ENCODE measurements at places on chromosomes 2 and 18.

DNA sequence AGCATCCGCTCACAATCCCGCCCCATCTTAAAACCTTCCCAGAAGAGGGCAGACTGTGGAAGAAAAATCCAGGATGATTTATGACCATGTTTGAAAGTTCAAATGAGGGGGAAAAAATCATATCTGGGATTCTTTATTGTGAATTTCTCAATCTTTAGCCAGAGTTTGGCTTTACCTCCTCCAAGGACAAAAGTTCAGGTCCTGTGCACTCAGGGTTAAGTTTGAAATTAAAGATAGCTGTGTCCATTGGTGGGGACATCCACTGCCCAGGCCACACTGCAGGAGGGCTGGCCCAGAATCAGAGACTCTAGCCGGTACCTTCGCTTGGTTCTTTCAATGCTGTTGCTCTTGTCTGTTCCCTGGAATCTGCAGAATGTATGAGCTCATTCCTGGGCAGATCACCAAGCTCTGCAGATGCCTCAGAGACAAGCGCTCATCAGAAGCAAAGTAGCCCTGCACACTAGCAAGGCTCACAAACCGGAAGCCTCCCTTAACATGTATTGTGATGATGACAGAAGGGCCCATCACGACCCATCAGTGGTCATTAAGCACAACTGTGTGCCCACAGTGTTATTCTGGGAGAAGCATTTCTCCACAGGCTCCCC lies 375.3 kb upstream of the KLHL29 start:
- no peak for DNase-seq

GRCh38 chr2:31384771-31385276 lies 29.7 kb downstream of the XDH start:
- DNase-seq, result no peak

- DNase-seq, result no peak
Observed at GRCh38 chr2:218392459-218392858, 7.2 kb upstream of the CTDSP1 start.

- DNase-seq, result no peak
Observed at GRCh38 chr18:58335821-58336220, 291.8 kb downstream of the NEDD4L start.

DNA sequence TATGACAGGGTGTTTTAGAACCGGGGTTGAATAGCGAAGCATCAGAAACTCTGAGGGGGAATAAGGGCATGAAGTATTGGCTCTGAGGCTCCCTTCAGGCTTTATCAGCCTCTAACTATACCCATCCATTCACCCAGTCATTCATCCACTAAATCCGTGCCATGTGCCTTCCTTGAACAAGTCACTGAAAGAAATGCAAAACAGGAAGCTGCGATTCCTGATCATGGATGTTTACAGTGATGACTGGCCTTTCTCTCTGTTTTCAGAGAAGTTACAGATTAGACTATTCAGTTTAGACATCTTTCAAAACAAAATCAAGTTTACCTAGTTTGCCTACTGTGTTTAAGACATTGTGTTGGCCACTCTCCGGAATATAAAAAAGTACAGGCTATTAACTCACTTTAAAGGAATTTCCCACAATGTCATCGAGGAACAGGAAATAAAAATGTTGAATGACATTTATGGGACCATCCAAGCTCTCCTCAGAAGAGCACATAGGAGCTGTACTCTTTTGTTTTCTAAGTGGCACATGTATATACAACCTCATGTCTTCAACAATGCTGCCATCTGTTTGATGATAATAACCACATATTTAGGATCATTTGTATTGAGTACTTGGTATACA lies 43.8 kb upstream of the SLC14A1 start:
- no peak for DNase-seq

DNA sequence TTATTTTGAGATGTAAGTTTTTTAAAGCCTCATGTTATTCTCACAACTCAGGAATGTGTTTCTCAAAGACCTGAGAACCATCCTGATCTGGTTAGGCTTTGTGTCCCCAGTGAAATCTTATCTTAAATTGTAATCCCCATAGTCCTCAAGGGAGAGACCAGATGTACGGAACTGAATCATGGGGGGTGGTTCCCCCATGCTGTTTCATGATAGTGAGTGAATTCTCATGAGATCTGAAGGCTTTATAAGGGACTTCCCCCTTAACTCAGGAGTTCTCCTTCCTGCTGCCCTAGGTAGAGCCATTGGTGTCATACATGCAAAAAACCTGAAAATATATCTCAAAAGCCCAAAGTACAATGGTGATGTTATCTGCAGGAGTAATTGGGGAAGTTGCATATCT lies 836.7 kb downstream of the CBLN2 start:
- DNase-seq, result no peak

DNA sequence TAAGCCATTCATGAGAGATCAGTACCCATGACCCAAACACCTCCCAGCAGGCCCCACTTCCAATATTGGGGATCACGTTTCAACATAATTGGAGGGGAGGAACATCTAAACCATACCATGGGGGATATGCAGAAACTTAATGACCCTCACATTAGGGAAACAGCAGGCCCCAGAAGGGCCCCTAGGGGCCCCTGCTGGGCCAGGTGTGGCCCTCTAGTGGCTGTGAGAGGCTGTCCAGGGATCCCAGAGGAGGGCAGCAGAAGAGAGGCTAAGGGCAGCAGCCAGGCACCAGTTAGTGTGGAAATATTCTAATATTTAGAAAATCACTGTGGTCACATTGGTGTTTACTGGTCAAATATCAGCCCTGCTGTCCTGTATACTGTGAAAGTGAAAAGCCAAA lies 49.3 kb upstream of the ANKRD44 start:
- no peak for DNase-seq

DNA sequence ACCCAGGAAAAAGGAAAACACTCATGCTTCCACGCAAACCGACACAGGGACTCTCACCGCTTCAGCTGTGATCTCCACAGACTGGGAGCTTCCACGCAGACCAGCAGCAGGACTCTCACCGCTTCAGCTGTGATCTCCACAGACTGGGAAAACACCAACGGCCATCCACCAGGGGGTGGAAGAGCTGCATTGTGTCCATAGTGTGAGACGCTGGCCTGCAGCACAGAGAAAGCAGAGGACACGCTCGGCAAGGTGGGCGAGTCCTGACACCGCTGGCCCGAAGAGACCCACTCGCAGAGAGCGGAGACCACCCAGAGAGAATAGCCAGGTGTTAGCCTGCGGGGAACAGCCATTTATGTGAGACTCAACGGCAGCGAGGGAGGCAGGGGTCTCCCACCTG lies 42.5 kb upstream of the NFATC1 start:
- peak; percentile 21 for DNase-seq

- DNase-seq, result no peak
Observed at GRCh38 chr2:198097630-198098029, 293.2 kb downstream of the PLCL1 start.

- no peak for DNase-seq
Observed at GRCh38 chr2:28698545-28698944, 53.1 kb upstream of the PPP1CB start.

DNA sequence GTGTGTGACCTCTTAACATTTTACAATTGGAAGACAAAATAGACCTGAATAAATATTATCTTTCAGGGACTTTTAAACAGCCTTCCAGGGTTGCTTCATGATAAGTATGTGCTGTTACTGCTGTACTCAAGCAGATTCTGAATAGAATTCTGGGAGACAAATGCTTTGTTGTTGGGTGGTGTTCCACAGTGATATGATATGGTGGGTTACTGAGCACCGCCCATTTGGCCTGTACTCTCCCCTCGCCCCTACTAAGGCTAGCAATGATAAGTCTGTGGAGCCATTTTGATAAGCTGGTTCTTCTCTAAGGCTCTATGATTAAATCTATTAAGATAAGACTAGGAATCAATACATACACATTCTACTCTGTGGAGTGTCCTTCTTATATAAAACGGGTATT lies 89.8 kb upstream of the ITGA4 start:
- DNase-seq, result no peak

All from SK-N-DZ (cell line).